ENCODE measurements at places on chromosomes 12 and 14.

- no peak for DNase-seq
Measured at GRCh38 chr14:55366271-55366670, 45.4 kb downstream of the ATG14 start.

DNA sequence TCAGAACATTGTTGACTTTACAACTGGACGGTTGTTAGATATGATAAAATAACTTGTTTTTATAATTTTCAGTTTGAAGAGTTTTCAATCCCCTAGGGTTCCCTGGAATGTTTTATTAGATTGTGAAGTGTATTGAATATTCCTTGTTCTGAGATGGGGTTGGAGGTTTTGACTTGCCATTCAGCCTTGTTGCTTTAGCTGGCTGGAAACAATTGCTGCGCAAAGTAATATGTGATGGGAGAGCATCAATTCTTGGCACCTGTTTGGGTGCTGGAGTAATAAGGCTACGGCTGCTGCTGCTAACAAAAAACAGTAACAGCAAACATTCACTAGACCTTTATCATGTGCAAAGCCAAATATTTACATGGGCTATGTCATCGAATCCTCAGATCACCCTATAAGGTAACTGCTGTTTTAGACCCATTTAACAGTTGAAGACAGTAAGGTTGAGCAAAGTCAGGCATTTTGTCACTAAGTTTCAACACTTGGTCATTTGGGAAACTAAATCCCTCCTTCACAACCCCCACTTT lies 241.0 kb upstream of the TBX3 start:
- no peak for DNase-seq

GRCh38 chr12:34253674-34254073 lies 231.4 kb downstream of the ALG10 start:
- no peak for DNase-seq

GRCh38 chr14:35878272-35879150 lies 52.4 kb downstream of the BRMS1L start:
- DNase-seq, result no peak

- DNase-seq, result no peak
Measured at GRCh38 chr14:103856105-103856504, 8.7 kb upstream of the PPP1R13B start.

- no peak for DNase-seq
Measured at GRCh38 chr14:103552011-103552845, 10.2 kb downstream of the BAG5 start.

DNA sequence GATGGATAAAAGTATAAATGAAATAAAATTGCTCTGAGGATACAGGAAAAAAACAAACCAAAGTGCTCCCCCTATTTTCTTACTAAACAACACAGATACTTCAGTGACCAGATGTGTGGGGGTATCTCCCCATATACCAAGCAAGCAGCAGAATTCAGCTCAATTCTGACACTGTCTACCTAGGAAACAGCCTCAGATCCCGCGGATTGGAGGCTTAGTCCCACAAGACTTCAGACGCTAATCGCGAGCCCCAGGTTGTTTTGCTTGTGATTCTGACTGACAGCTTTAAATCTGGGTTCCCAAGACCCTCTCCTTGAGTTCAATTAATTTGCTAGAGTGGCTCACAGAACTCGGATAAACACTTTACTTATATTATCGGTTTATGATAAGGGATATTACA lies 17.3 kb downstream of the NFKBIA start:
- no peak for DNase-seq

GRCh38 chr12:4320497-4320852 lies 538 bp upstream of the TIGAR start:
- no peak for DNase-seq

DNA sequence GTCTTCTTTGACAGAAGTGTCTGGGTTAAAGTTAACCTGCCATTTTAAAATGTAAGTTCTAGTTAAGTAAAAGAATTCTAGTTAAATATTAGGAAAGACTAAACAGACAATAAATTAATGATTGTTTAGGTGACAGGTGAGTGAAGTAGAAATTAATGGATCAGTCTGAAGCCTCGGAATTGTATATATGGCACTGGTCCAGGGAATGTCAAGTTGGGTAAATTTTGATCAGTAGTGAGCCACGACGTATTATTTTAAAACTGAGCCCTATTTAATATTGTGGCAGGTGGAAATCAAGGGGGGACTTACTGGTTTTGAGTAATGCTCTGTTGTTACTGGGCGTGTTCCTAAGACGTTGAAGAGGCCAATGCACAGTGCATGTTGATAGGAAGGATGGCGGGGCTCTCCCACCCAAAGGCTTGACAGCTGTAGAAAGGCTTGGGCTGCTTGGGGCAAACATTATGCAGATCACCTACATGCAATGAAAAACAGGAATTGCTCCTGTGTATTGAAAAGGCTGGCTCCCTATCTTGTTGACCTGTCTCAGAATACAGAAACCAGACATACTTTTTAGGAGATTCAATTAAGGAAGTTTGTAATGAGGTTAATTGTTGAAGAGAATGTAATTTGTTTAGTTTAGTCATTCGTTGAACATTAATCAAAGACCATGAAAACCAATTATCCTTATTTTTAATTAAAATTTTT lies 5.9 kb upstream of the PPFIBP1 start:
- no peak for DNase-seq

GRCh38 chr14:93536945-93537344 lies 106.2 kb downstream of the UNC79 start:
- DNase-seq, result no peak

GRCh38 chr14:21820631-21821030 lies 147.0 kb upstream of the OR4E1 start:
- no peak for DNase-seq

DNA sequence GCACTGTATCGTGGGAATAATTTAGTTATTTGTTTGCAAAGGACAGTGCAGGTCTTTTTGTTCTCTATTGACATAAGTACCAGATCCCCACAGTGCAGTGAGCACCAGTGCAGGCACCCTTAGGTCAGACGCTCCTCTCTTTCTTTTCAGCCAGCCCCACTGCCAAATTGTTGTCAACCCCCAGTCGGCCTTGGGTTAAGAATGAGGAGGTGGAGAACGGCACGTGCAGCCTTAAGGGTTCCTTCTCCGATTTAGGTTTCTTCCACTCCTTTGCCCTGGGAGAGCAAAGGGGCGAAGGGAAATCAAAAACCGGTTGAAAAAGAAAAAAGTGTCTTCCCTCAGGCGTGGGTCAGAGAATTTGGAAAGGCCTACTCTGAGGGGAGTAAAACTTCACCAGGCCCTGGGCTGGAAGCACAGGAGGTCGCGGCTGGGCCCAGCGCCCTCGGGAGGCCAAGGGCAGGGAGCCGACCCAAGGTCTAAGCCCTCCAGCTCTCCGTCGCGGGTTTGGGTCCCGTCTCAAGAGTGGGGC lies 4.3 kb downstream of the PAX9 start:
- DNase-seq, result no peak

DNA sequence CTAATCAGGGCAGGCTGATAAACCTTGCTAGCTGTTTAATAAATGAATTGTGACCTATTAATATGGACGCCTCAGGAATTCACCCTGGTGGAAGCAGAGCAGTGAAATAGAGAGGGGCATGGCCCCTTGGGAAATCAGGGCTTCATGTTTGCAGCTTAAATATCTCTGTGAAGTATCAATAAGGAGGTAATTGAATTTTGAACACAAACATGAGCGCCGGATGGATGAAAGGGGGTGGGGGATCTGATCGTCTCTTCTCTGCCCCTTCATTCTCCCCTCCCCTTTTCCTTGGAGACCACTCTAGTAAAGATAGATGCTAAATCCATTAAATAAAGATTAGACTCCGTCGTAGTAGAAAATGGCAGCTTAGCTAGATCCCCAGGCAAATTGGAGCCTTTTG lies 70.5 kb downstream of the LIN52 start:
- DNase-seq, result no peak

- DNase-seq, result no peak
Measured at GRCh38 chr14:59688224-59689170, 111.9 kb upstream of the CCDC175 start.

Data from NCI-H1436 treated with DMSO at 0.1 percent for 48 hours (cell line).